GM23248 (cell line): ENCODE measurements at places on chromosomes 1 and 21. TPM values are rescaled to one million over a fixed set of nuclear protein-coding genes. Genes with fewer than 3 reads are reported as not detected.

GRCh38 chr1:172837816-172838679 is 179.1 kb downstream of the FASLG start:
- peak; percentile 65 for DNase-seq

DNA sequence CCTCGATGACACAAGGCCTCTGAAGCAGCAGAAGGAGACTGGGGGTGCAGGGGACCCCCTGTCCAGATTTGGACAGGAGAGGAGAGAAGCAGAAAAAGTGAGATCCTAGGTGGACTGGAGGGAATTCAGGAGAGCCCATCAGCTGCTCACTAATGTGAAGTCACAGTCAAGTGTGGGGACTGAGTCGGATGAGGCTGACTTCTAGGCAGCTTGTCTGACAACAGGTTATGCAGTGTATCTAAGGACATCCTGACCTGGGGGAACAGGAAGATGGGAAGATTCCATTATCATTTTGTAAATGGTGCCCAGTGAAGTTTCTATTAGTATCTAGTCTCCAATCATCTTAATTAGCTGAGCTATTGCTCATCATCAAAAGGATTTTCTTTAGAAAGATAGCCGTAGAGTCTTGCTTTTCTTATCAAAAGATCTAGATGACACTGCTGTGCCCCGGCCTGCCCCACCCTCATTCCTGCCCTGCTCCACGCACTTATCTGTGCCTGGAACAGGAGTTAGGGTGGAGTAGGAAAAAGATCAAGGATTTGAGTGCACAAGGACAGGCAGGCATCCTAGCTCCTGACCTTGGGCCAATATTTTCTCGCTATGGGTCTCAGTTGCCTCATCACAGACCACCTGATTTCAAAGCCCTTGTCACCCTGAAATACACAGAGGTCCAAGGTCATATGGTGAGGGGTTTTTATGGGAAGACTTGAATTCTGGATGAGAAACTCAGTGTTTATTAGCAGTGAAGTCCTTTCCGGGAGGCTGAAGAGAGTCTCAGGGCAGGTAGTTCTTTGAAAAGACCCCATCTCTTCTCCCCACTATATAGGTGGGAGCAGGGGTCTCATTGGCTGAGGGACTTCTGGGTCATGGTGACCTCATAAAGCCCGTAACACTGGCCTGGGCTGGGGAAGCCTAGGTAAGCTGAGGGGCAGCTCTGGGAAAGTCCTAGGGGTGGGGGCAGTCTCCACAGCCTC is at the start of gene MROH7:
Gene MROH7, plus strand, starts transcription at position 924 of the 974 bp plus-strand sequence. CDS start 11,141 bp downstream, outside the sequence.
- no peak for DNase-seq

DNA sequence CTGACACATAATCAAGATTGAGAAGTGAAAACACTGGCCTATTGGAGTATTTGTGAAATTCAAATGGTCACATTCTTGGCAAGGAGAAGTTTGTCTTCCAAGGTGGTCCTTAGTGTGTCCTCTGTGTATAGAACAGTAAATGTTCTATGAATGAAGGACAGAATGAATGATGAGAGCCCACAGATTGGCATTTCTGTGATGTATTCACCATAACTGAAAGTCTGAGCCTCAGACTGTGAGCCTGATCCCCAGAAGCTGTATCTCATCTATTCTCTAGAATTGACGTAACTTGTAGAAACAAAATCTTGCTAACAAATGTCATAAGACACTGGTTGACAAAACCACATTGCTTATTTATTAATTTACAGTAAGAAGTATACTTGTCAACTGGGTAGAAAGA is 111.5 kb upstream of the ETV3 start:
- DNase-seq: no peak

DNA sequence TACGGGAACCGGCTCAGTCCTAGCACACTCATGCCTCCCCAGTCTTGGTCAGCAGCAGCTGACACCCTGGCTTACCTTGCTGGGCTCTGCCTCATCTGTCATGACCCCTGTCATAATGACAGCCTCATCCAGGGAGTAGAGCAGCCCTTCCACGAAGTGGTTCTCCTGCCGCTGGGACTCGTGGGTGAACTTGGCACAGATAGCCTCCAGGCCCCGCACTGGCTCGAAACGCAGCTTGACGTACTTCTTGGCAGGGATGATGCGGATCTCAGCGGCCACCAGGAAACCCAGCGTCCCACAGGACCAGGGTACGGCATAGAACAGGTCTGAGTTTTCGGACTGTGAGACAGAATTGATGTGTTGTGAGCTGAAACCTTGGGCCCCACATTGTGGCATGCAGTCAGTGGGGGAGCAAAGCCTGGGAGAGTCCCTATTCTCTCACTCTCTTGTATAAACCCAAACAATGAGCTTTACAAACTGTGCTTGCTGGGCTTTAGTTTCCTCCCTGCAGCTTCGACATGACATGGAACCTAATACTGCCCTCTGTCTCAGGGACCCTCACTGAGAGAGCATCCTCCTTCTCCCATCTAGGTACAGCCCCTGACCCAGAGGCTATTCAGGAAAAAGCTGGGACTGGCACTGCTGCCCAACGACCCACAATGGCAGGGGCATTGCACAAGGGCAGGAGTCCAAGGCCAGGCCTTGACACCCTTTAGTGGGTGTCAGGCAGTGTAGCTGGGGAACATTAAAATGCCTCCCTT is 15.5 kb downstream of the DHCR24 start:
- no peak for DNase-seq

Gene AJAP1
- 0.03 TPM in 1 of 2 replicates, not detected in the other for polyA plus RNA-seq

DNA sequence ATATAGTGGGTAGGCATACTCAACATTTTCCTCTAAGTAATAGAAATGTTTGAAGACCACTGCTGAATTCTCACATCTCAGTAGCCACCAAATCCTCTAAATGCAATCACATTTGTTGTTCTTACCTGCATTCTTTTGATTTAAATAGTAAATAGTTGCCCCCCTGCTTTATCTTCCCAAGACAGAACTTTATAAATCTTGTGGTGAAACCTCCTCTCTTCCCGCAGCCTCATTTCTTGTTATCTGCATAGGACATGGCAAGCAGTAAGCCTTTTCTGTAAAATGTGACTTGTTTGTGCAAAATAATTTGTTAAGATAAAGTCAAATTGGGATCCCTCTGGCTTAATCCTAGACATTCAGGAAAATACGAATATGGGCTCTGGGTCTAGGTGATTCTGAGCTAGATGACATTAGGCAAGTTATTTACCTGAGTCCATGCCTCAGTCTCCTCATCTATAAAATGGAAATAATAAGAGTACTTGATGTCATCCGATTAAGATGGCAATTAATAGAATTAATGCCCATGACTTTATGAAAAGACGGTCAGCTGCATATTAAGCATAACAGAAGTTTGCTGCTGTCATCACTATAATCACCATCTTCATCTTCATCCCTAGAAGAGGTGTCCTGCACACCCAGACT is 77.7 kb downstream of the LRRC8C start:
- no peak for DNase-seq

- DNase-seq: peak; percentile 27
Measured at GRCh38 chr21:31874812-31875212, 2.0 kb downstream of the HUNK start.

- DNase-seq: no peak
Measured at GRCh38 chr1:193476748-193477147, 290.3 kb upstream of the B3GALT2 start.

- no peak for DNase-seq
Measured at GRCh38 chr1:6586404-6586816, 6.6 kb downstream of the ZBTB48 start.

DNA sequence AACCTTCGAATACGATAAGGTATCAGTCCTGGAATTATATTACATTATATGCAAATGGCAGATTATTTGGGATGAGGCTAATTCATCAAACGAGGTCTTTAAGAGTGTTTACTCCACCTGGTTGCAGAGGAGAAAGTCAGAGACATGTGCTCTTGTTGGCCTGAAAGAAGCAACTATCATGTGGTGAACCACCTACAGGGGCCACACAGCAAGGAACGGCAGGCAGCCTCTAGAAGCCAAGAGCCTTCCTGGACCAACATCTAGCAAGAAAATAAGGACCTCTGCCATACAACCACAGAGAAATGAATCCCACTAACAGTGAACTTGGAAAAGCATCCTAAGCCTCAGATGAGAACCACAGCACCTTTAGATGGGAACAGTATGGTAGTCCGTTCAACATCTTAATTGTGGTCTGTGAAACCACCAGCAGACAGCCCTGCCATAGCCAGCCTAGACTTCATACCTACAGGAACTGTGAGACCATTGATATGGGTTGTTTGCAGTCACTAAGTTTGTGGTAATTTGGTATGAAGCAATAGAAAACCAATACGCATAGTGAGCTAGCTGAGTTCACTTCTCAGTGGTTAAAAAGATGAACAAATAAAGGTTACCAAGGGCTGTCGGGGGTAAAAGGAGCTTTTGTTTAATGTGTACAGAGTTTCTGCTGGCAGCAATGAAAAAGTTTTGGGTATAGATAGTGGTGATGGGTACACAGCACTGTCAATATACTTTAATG is 345.7 kb upstream of the RUNX1 start:
- no peak for DNase-seq

Gene DUSP12
- polyA plus RNA-seq: 29.9 and 34.9 TPM in 2 replicates

Gene IVL
- 0.68 and 1.2 TPM in 2 replicates for polyA plus RNA-seq

DNA sequence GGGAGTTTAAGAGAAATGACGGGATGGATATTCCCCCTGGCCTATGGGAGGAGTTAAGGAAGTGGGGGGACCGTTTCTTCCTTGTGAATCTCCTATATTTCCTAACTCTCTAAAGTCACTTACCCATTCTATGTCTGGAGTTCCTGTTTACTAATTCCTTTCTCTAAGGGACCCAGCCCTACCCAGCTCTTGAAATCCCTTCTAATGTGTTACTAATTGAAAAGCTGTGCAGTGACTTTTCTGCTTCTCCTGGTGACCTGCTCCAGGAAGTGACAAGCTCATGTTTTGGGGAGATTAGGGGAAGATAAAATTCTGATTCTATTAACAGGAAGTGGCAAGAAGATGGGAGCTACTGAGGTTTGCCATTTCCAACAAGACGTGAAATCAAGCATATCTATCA is 4.0 kb upstream of the SAMSN1 start:
- DNase-seq: no peak

GRCh38 chr1:3907621-3908165 is 7.6 kb upstream of the C1orf174 start:
- no peak for DNase-seq
